ENCODE measurements at places on chromosomes 7 and 10. TPM values are rescaled to one million over a fixed set of nuclear protein-coding genes. Genes with fewer than 3 reads are reported as not detected.

GRCh38 chr10:70055550-70055949, 2.9 kb downstream of the MACROH2A2 start:
- DNase-seq = no peak

GRCh38 chr7:73647725-73648592, 19.7 kb upstream of the VPS37D start:
- peak; percentile 62 for DNase-seq

GRCh38 chr7:155732286-155732685, 80.0 kb downstream of the SHH start:
- no peak for DNase-seq

DNA sequence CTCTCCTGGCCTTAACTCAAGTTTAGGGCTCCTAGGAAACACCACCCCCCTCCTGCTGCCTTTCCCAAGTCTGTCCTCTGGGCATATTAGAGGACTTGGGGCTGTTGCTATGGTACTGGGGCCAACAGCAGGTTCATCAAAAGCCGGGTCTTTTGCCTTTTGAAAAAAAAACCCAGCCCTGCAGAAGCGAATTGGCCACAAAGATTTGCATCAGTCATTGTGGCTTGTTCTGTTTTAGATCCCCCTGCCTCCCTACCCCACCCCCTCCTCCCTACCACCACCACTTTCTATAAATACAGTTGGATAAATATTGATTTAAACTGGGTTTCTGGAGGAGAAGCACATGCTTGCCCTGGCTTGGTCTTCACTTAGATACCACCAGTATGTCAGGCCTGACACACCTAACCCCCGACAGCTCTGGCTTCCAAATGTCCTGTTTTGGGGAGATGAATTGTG, 7.0 kb downstream of the MXI1 start:
- peak; percentile 23 for DNase-seq

- DNase-seq = no peak
Observed at GRCh38 chr10:77907462-77907861, 19.1 kb downstream of the DLG5 start.

DNA sequence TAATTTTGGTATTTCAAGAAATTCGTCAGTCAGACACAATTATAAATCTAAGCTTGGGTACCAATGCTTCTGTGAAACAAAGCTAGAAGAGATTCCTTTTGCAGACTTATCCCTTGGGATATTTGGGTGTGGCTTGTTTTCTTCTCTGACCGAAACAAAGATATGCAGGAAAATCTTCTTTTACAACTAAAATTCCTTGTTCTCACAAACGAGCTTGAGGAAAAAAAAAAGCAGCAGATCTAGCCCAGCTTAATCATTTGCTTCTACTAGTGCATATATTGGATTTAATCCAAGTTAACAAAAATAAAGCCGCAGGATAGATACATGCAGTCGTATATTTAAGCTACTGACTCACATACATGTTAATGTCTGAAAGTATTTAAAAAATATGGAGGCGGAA, 104.2 kb downstream of the PRTFDC1 start:
- DNase-seq = no peak

DNA sequence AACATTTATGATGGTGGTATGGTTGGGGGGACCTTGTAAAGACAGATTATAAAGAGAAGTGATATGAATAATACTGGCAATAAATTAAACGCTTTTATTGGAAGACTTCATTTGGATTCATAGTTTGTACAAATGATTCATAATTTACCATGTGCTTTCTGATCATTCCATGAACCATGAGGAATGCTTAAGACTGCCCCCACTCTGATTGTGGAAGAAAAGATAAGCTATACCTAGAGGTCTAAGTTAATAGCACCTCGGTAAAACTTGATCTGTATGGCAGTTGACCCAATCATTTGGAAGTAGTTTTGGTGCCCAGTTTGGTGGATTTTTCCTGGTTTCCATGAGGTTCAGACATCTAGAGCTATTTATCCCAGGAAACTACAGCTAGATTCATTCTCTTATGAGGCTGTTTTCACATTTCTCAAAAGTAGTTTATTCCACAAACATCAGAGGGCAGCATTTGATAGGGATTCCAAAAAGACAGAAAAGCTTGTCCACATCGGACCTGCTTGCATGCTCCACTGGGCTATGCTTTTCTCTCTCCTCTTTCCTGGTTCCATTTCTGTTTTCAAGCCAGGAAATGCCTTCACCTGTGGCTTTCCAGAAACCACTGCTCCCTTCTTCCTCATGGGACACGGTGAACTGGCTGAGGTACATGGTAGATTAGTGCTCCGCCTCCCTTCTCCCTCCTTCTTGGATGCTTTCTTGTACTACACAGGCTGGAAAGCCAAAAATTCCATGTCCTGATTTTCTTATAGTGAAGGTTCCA, 29.2 kb downstream of the TFAM start:
- no peak for DNase-seq

DNA sequence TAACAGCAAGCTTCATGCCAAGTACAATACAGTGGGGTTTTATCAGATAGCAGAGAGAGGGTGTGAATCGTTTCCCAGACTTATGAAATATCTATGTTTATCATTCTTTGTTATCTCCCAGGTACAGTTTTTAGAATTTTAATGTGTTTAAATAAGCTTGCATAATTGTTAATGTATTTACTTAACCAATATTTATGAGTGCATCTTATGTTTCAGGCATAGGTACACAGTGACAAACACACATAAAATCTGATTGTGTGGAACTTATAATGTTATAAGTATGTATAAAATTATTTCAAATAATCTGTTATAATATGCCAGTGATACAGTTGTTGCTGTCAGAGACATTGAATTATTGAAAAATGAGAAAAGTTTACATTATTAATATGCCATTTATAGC, 1011.4 kb upstream of the C7orf33 start:
- no peak for DNase-seq

- no peak for DNase-seq
Observed at GRCh38 chr7:138194567-138194966, 118.3 kb downstream of the AKR1D1 start.

GRCh38 chr10:96789571-96790108, 42.5 kb upstream of the LCOR start:
- DNase-seq = no peak

- no peak for DNase-seq
Observed at GRCh38 chr10:12839941-12840611, 161.4 kb downstream of the CCDC3 start.

- DNase-seq = no peak
Observed at GRCh38 chr10:29372920-29373319, 84.0 kb downstream of the LYZL1 start.

GRCh38 chr10:109823196-109823595, 100.1 kb downstream of the XPNPEP1 start:
- no peak for DNase-seq

DNA sequence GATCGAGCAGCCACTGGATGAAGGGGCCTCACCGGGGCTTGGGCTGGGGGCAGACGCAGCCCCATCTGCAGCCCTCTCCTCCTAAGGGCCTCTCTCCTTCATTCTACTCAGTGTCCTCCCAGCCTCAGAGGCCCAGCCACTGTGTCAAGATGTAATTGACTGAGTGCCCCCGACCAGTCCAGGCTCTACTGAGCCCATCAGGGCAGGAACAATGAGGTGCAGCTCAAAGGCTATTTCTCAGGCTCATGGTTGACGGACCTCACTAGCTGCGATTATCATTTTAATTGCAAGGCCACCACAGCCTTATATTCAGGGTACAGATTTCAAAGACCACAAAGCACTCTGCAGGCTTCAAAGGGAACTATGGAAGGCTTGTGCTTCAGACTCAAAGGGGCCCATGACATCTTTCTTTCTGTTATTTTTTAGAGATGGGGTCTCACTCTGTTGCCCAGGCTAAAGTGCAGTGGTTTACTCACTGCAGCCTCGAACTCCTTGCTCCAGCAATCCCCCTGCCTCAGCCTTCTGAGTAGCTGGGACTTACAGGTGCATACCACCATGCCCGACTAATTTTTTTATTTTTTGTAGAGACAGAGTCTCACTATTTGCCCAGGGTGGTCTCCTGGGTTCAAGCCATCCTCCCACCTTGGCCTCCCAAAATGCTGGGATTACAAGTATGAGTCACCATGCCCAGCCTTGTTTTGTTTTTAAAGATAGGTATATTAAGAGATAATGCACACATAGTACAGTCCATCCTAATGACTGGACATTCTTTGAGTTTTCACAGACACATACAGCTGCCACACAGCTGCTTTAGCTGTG, 23.7 kb downstream of the SLC29A3 start:
- DNase-seq = no peak

GRCh38 chr10:76211691-76212090, 780.3 kb downstream of the LRMDA start:
- DNase-seq = no peak

DNA sequence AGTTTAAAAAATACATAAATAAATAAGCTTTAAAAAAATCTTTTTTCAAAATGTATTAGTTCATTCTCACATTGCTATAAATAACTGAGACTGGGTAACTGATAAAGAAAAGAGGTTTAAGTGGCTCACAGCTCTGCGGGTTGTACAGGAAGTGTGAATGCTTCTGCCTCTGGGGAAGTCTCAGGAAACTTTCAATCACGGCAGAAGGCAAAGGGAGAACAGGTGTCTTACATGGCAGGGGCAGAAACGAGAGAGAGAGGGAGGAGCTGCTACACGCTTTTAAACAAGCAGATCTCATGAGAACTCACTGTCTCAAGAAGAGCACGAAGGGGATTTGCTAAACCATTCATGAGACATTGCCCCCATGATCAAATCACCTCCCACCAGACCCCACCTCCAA, 114.6 kb downstream of the DNAJC1 start:
- peak; percentile 25 for DNase-seq

GRCh38 chr10:94006591-94007550, 13.1 kb downstream of the PLCE1 start:
- DNase-seq = no peak

The TMEM140 gene
- total RNA-seq = 7.6 TPM

The SPDYE3 gene
- not detected for total RNA-seq

The TMEM178B gene
- 1.1 TPM for total RNA-seq

The LIPN gene
- not detected for total RNA-seq

The CCL24 gene
- not detected for total RNA-seq

The IFIT2 gene
- 41.6 TPM for total RNA-seq

The MMP21 gene
- total RNA-seq = not detected

The OPN1SW gene
- not detected for total RNA-seq

The POU6F2 gene
- not detected for total RNA-seq

All from activated CD8-positive, alpha-beta T cell treated with anti-CD3 and anti-CD28 coated beads for 36 hours (primary cell).